ENCODE measurements at places on chromosomes 1 and 21.

DNA sequence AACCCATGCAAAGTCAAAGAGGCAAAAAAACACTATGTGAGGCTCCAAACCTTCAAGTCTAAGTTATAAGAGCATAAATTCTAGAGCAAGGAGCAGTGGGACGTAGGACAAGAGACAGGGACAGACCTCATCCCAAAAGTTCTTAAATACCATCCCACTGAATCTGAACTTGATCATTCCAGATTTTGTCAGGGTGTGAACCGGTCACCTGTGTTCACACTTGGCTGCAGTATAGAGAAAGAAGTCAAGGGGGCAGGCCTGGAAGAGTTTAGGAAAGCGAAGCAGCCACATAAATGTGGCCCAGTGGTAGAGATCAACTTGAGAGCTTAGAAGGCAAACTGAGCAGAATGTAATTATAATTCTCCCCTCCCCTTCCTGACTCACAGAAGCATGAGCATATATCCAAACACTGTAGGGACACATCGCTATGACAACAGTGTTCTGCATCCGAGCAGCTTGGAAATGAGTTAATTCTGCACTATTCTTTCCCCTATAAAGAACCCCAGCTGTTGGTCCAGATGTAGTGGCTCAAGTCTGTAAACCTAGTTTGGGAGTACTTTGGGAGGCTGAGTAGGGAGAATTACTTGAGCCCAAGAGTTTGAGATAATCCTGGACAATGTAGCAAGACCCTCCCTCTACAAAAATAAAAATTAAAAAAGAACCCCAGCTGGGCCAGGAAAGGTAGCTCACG is 2.7 kb downstream of the AKR7A2 start:
- no peaks in the 10 kb centered on the region for H3K4me1 ChIP-seq
- H3K36me3 ChIP-seq, result peaks cover 39% of the 10 kb centered on the region
- no peak overlapping the region for H3K27ac ChIP-seq
- no peaks in the 10 kb centered on the region for H3K27me3 ChIP-seq
- DNase-seq, result no peak

- DNase-seq, result no peak
- no peaks in the 10 kb centered on the region for H3K4me1 ChIP-seq
- H3K27me3 ChIP-seq, result no peaks in the 10 kb centered on the region
- no peaks in the 10 kb centered on the region for H3K36me3 ChIP-seq
- no peak overlapping the region for H3K4me3 ChIP-seq
Observed at GRCh38 chr21:17427831-17428483, 84.9 kb upstream of the CXADR start.

DNA sequence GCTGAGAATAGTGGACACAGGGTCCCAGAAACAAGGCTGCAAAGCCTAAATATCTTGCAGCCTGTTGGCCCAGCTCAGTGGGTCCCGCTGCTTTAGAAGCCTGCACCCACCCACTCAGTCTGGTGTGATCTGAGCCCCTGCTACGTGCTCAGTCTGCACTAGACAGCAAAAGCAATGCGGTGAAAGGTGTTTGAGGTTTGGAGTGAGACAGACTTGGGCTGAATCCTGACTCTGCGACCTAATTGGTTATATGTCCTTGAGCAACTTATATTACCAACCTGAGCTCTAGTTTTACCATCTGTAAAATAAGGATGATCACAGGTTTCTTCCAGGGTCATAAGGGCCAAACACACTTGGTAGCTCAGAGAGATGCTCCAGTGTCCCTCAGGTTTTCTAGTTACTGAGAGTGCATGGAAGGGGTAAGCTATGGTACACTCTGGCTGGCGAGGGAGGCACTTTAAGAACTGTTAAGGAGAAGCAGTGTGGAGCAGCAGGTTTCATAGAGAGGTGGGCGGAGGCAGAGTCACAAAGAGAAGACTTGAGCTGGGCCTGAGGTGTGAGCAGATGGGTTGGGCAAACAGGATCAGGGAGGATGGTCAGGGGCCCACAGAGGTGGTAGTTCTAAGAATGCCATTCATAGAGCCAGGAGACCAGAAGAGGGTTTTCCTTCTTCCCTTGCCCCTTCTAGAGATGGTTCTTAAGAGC is 10.1 kb downstream of the TMEM200B start:
- no peaks in the 10 kb centered on the region for H3K27me3 ChIP-seq
- H3K4me3 ChIP-seq, result no peak overlapping the region
- no peak for DNase-seq
- no peak overlapping the region for H3K27ac ChIP-seq
- H3K36me3 ChIP-seq, result no peaks in the 10 kb centered on the region

DNA sequence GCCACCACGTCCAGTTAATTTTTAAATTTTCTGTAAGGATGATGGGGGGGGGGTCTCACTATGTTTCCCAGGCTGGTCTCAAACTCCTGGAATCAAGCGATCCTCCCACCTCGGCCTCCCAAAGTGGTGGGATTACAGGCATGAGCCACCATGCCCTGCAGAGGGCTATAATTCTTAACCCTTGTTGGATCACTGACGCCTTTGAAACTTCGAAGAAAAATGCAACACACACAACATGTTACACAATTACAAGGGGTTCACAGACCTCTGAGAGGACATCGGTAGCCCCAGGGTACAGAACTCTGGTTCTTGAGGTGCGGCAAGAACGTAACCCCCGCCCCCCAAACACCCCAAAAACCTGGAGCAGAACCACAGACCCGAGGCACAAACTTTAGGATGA is 8.4 kb upstream of the LUZP1 start:
- H3K36me3 ChIP-seq, result no peaks in the 10 kb centered on the region
- H3K4me3 ChIP-seq, result peak overlapping the region; percentile 57
- peak overlapping the region; percentile 92 for H3K27ac ChIP-seq
- no peak for DNase-seq
- H3K27me3 ChIP-seq, result no peaks in the 10 kb centered on the region

DNA sequence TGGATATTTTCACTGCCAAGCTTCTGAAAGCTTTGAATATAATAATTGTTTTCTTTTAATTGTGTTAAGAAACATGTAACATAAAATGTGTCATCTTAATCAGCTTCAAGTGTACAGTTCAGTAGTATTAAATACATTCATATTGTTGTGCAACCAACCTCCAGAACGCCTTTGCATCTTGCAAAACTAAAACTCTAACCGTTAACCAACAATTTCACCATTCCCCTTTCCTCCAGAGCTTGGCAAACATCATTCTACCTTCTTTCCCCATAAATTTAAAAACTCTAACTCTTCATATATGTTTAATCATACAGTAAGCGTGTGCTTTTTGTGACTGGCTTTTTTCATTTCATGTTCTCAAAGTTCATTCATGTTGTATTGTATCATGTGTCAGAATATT is 2.1 kb downstream of the MNDA start:
- H3K4me3 ChIP-seq, result no peak overlapping the region
- no peaks in the 10 kb centered on the region for H3K4me1 ChIP-seq
- no peak overlapping the region for H3K27ac ChIP-seq
- no peak for DNase-seq

Data from ascending aorta (tissue), 2 donors.